HEK293T (cell line): ENCODE measurements at places on chromosomes 6 and 20.

GRCh38 chr6:88512951-88513350 lies 346.8 kb upstream of the CNR1 start:
- no peak for DNase-seq

- DNase-seq, result no peak
These were observed 812 bp downstream of the MYMX start for GRCh38 chr6:44217332-44218143.

DNA sequence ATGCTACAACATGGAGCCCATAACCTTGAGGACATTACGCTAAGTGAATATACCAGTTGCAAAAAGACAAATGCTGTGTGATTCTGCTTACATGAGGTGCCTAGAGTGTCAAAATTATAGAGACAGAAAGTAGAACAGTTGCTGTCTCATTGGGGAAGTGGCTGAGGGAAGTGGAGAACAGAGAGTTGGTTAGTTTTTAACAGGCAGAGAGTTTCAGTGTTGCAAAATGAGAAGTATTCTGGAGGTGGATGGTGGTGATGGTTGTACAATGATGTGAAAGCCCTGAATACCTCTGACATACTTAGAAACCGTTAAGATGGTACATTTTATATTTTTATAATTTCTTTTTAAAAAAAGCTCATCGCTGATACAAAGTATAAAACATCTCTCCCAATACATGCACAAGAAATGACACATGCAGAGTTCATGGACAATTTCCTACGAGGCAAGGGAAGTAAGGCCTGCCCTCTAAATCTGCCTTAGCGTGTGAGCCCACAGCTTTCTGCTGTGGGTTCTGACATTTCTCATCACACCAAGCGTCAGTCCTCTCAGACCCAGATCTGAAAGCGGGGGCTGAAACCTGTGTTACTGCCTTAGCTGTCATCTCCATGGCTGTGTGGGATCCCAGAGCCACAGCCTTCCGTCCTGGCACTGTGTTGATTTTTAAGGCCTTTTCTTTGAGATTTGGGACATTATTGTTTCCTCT lies 126.0 kb downstream of the RNASET2 start:
- DNase-seq, result no peak

- no peak for DNase-seq
These were observed 124.2 kb upstream of the GMDS start for GRCh38 chr6:2369606-2370005.

GRCh38 chr20:6908673-6909072 lies 141.2 kb downstream of the BMP2 start:
- DNase-seq, result no peak

DNA sequence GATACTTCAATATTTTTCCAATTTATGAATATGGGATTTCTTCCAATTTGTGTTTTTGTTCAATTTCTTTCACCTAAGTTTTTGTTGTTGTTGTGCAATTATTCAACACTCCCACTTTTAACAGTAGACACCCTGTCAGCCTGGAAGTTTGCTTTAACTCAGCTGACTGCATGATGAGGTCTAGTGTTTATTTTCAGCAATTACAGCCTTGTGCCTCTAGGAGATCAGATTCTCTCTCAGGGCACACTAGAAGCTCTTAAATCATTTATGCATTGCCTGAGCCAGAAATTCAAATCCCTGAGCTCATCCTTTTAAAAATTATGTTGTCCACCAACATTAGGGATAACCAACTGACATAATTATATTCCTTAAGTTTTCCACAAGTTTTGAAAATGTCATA lies 85.7 kb downstream of the MRAP2 start:
- DNase-seq, result peak; percentile 14

- DNase-seq, result no peak
These were observed 255.0 kb upstream of the HTR1E start for GRCh38 chr6:86682297-86682696.

GRCh38 chr20:58677808-58678207 lies 14.8 kb upstream of the NPEPL1 start:
- DNase-seq, result no peak
